ENCODE measurements at places on chromosomes 11 and 22.

GRCh38 chr22:46373921-46374662, 38.6 kb downstream of the TRMU start:
- DNase-seq = no peak

- no peak for DNase-seq
These were observed 471 bp upstream of the CEP126 start for GRCh38 chr11:101914341-101914737.

DNA sequence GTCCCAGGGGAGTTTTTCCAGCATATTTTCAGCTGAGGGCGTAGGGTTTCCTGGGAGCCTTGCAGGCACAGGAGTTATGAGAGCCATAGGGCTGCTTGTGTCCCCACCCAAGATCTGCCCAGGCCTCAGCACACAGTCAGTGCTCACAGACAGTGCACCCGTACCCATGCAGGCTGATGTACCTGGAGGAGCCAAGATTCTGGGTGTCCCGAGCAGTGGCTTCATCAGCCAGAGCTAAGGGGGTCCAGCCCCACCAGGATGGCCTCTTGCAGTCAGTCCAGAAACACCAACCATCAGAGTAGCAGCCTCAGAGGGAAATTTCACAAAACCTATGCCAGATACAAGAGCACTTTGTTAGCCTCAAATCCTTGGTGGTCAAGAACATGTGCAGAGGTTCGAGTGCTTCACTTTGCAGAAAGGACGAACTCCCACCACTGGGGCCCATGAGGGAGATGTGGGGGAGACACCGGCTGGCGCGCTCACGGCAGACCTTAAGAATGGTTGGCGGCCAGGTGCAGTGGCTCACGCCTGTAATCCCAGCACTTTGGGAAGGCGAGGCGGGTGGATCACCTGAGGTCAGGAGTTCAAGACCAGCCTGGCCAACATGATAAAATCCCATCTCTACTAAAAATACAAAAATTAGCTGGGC, 43.8 kb upstream of the RTL6 start:
- no peak for DNase-seq

GRCh38 chr22:37419370-37419968, 7.8 kb downstream of the ELFN2 start:
- DNase-seq = no peak

DNA sequence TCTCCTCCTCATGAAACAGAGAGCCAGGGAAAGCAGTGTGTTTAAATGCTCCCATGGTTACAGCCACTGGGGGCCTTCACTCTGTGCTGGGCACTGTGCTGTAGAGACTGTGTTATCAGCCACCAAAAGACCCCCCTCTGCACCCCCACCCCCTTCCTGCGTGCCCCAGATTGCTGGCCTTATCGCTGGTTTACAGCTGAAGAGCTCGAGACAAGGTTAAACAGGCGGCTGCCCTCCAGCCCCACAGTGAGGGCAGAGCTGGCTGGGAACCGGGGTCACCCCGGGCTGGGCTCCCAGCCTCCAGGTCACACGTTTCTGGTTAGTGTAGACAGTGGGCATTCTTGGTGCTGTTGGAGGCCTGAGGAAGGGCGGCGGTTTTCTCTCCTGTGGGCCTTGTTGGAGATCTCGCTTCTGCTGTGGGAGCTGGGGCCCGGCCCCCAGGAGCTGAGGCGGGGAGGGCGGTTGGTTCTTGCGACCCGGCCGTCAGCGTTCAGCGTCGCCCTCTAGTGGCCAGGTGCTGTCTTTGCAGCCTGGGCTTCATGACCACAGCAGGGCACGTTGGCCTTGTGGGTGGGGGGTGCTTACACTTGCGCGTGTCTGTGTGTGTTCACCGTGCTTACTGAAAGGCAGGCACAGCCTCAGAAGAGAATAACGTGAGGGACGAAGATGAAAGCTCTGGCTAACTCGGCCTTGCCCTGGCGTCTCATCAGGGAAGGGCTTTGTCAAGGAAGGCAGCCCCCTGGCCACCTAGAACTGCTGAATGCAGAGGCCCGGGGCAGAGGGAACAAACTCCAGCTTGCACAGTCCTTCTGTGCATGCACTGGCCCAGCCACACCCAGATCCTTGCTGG, 40.8 kb downstream of the TBC1D22A start:
- peak; percentile 69 for DNase-seq

DNA sequence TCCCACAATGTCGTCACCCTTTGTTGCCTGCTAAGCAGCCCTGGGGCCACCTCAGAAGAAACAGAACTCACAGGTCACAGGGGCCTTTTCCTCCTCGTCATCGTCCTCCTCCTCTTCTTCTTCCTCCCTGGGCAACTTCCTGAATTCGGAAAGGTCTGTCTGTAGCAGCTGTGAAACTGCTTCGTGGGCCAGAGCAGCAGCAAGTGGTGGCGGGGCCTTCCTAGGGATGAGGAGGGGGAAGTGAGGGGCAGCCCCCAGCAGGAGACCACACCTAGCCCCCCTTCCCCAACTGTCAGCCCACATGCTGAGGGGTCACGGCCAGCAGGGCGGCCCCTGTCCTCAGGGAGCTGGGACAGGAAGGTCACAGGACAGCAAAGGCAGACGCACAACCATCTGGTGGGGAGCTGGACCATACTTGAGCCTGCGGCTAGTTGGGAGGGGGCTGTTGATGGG, 13.2 kb downstream of the PPM1F start:
- DNase-seq = no peak

- no peak for DNase-seq
These were observed 39.7 kb downstream of the FLI1 start for GRCh38 chr11:128733440-128734102.

DNA sequence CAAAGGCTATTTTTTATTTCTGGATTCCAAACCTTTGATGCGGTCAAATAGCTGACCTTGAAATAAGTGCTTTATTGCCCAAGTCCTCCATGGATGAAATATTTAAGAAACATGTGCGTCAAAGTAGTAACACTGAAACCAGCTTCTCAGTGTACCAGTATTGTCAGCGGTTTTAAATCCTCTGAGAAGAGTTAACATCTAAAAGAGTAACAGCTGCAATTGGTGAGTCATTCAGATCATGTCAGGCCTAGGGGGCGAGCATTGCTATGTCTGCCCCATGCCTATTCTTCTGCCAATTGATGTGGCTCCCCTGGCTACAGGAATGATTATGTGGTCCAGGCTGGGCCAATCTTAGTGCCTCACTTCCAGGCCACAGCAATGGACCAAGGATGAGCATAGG, 263.3 kb upstream of the SORL1-AS1 start:
- DNase-seq = peak; percentile 17

DNA sequence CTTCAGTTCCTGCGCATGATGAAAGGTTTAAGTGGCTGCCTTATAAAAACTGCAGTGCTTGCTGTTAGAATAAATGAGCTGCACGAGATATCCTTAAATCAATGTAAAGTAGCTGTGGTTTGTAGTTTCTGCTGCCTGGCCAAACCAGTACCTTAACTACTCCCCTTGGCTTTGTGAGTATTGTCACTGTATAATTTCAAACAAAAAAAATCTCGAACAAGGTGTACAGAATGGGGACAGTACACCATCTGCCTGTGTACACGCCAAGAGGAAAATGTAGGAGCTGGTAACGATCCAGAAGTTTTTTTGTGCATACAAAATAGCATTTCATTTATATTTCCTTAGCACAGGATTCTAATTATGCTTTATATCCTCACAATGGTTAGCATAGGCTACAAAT, 20.6 kb upstream of the NDUFC2 start:
- no peak for DNase-seq

DNA sequence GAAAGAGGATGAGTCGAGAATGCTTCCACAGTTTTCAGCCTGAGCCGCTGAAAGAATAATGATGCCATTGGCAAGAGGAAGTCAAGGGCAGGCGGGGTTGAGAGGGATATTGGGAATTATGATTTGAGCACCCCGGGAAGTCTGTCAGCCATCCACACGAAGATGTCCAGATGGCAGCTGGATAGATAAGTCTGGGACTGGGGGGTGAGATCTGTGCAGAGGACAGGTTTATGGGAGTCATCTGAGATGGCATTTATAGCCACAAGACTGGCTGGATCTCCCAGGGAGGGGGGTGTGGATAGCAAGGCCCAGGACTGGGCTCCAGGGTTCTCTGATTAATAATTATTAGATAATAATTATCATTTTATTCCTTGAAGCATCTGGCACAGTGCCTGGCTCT, 5.1 kb upstream of the STIP1 start:
- DNase-seq = peak; percentile 53

DNA sequence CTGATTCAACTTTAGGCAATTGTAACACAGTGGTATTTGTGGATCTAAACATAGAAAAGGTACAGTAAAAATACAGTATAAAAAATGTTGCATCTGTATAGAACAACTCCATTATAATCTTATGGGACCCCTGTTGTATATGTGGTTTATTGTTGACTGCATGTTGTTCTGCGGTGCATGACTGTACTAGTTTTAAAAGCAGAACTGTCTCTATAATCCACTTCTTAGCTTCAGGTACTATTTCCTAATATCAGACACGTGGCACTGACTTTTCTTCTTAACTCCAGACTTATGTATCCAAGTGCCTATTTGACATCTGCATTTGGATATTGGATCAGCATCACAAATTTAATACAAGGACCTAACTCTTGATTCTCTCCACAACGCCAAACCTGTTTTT, 41.1 kb downstream of the PACS1 start:
- DNase-seq = no peak

DNA sequence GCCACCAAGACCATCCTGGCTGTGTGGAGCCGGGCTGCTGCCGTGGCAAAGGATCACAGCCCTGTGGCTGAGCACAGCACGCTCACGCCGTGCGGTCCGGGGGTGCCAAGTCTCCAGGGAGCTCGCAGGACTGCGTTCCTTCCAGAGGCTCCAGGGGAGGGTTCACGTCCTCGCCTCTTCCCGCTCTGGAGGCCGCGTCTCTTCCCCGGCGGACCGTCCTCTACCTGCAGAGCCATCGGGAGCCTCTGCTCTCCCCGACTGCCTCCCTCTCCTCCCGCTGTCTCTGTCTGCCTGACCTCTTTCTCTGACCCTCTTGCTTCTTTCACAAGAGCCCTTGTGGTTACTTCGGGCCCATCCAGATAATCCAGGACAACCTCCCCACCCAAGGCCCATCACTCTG, 11.4 kb upstream of the MUC5AC start:
- DNase-seq = no peak

All from NCI-H69 (cell line).